ENCODE measurements at places on chromosomes 13 and 19.

DNA sequence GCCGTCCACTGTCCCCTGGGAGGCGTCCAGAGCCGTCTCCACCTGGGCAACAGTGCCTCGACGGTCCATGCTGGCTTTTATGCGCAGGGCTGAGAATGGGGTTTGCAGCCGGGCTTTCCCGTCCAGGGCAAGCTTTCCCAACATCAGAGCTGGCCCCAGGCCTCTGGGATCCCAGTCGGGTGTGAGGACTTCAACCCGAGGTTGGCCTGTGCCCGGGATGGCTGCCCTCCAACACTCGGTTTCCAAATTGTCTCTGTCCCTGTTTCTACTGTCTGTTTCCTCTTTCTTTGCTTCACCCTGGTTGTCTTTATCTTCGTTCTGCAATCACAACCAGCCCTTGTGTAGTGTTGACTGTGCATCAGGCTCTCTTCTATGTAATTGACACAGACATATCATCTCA lies at the start of gene IFNL4:
Gene IFNL4, minus strand, starts transcription at position 51 of the 400 bp plus-strand sequence.
- DNase-seq, result no peak

DNA sequence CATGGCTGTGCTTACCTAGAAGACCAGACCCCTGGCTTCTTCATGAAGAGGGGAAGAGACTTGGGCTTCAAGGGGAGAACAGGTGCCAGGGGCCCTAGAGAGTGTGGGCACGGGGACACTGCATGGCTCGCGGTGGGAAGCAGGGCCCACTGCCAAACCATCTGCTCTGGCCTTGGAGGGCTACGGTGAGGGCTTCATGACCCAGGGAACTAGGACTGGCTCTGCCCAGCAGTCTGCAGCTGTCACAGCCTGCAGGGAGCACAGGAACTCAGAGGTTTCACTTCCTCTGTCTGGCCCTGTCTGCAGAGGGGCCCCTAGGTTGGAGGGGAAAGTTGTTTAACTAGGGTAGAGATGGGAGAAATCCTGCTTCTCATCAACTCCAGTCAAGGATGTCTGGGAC lies 4.3 kb downstream of the ERCC1 start:
- DNase-seq, result no peak

DNA sequence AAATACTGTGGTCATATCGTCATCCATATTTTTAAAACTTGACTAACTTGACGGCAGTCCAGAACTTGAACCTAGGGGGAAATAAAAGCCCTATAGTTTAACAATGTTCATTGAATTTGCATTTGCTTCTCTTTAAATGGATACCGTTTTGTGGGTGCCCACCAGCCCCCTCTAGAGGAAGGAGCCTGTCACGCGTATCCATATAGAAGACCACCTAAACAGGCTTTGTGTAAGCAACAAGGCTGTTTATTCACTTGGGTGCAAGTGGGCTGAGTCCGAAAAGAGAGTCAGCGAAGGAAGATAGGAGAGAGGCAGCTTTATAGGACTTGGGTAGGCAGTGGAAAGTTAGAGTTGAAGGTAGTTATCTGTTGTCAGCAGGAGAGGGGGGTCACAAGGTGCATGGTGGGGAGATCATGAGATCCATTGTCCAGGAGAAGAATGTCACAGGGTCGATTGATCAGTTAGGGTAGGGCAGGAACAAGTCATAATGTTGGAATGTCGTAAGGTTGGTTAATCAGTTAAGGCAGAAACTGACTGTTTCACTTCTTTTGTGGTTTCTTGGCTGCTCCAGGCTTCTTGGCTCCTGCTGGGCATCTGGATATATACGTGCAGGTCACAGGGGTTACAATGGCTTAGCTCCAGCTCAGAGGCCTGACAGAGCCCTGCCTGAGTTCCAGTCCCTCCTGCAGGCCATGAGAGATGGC lies 42.5 kb upstream of the ANKRD10 start:
- no peak for DNase-seq

- peak; percentile 66 for DNase-seq
Measured at GRCh38 chr13:113742000-113742441, 17.0 kb upstream of the TMEM255B start.

GRCh38 chr19:35153701-35154524 lies 622 bp upstream of the FXYD5 start:
- no peak for DNase-seq

GRCh38 chr13:112891477-112892401 lies 77.3 kb upstream of the MCF2L start:
- DNase-seq, result no peak

DNA sequence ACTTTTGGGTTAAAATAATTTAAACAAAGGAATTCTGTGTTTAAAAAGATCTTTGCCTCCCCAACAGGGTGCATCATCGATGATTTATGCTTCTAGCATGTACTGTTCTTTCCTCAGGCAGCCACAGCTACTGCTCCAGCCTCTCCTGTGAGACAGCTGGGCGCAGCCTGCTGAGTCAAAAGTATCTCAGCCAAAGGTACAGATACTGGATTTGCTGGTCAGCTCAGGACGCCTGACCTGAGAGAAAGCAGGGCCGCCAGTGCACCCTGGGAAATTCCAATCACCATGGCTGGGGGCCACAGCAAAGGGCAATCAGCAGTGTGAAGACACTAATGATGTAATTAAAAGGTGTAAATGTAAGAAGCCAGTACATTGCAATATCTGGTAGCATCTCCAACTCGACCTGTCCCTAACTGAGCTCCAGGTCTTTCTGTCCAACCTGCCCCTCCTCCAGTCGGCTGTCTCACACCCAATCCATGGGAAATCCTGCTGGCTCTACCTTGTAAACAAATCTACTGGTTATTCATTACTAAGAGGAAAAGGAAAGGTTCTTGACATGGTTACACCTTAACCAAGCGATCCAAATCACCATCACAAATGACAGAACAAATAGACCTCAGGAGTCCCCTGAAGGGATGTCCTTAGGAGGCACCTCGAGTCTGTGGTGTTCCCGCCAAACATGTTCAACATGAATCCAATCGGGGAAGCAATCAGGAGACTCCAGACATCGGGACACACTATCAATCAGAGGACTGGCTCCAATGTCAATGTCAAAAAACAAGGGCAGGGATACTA lies 7.3 kb downstream of the OPA3 start:
- DNase-seq, result no peak

DNA sequence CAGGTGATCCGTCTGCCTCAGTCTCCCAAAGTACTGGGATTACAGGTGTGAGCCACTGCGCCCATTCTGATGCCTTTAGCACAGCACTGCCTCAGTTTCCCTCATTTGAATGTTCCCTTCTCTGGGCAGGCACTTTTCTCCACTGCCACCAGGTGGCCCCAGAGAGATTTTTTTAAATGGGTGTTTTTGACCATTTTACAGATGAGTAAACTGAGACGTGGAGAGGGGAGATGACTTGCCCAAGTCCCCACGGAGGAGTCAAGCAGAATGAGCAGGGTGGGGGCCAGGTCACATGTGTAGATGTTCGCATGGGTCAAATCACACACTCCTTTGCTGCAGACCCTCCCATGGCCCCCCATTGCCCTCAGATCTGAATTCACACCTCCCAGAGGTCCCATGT lies 3.2 kb upstream of the PDE4C start:
- no peak for DNase-seq

GRCh38 chr19:6464070-6464873 lies at the start of gene CRB3:
Gene CRB3, plus strand, starts transcription at chr19:6464271. Its CDS starts 431 bp downstream, at chr19:6464702.
- DNase-seq, result no peak

- DNase-seq, result no peak
Measured at GRCh38 chr13:46995874-46996273, 99.0 kb upstream of the HTR2A start.

DNA sequence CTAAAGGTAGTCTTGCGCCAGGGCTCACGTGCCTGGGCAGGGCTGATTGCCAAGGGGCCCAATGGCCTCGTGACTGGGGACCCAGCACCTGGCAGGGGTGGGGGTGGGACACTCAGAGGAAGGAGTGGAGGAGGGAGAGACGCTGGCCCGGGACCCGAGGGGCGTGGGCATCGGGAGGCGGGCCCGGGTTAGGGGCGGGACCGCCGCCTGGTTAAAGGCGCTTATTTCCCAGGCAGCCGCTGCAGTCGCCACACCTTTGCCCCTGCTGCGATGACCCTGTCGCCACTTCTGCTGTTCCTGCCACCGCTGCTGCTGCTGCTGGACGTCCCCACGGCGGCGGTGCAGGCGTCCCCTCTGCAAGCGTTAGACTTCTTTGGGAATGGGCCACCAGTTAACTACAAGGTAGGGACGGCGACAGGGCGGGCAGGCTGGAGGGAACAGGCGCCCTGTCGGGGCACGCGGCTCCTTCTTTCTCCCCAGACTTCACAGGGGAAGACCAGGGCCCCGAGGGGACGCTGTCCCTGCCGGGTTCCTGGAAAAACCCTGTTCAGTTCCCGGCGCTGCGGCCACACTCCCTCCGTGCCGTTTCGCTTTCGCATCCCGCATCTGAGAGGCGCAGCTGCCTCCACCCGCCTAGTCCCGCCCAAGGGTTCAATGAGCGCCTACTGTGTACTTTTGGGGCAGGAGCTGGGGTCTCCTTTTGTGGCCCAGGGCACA lies at the start of gene IFI30:
Gene IFI30, plus strand, starts transcription at position 242 of the 717 bp plus-strand sequence. Its CDS starts 29 bp downstream, at position 271.
- DNase-seq, result peak; percentile 71

DNA sequence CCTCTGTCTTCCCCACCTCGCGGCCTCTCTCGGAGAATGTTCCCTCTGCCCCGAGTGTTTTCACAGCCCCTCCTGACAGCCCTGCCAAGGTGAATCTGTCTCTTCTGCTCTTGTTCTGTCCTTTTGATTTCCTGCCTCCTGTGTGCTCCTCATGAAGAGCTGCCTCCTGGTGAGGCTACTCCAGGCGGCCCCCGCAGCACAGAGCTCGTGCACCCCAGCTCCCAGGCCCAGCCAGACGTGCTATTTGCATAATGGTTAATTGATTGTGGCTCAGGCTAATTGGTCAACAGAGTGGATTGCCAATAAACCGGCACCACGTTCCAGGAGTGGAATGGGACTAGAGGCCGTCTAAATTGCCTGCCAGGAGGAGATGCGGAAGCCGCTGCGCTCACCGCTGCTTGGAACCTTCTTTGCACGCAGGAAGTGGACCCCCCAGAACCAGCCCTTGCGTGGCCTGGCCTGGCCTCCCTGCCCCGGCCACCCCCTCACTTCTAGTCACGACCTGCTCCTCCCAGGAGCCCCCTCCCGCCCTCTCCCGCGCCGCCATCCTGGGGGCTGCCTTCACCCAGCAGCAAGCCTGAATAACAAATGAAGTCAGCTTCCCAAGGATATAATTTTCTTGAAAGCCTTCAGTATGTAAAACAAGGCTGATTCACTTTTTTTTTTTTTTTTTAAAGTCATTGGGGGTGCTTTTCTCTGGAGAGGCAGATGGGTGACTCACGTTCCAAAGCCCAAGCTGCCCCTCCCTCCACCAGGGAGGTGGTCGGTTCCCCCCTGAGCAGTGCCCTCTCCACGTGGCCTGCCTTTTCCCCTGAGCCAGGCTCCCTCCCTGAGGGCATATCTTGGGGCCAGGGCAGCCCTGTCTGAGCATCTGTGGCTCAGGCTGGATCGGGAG lies 144.0 kb downstream of the KDM4B start:
- DNase-seq, result no peak

- no peak for DNase-seq
Measured at GRCh38 chr13:110921209-110921608, 6.3 kb upstream of the ANKRD10 start.

DNA sequence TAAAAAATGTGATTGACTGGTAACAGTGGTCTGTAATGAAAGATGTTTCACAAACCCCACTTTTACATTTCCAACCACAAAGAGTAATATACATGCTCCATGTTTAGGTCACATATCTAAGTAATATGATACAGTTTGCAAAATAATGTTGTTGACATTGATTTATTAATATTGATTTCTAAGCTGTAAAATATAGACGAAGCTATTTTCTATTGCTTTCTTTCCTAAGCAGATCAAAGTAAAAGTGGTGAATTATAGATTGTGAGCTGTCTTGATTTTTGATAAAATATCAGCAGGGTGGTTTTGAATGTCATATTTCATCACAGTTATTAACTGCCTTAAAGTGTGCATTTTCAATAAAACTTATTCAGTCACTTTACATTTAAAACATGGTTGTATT lies 2292.8 kb downstream of the PCDH9 start:
- no peak for DNase-seq

GRCh38 chr19:3698386-3698950 lies 1.8 kb downstream of the PIP5K1C start:
- DNase-seq, result no peak

- no peak for DNase-seq
Measured at GRCh38 chr13:87080100-87080779, 590.9 kb upstream of the SLITRK5 start.

- DNase-seq, result no peak
Measured at GRCh38 chr13:34748073-34748472, 194.0 kb upstream of the NBEA start.

GRCh38 chr13:51524312-51524711 lies 60.0 kb upstream of the WDFY2 start:
- DNase-seq, result no peak
